ENCODE measurements at places on chromosomes 11 and 22.

DNA sequence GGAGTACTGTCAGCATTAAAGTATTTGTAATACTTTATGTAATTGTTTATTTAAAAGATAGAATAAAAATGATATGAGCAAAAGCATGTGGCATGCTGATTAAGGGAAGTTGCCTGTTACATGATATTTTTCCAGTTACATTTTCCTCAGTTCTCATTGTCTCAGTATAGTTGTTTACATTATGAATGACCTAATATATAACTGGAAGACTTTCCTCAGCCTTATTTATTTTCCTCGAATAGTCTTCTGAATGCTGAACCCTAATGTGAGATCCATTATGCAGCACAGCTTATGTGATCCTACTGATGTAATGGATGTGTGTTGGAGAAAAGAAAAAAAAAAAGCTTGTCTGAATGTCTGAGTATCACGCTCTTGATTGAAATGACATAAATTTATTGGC is 95.5 kb downstream of the LUZP2 start:
- DNase-seq: no peak

GRCh38 chr22:42376711-42377554 is 55.3 kb downstream of the NFAM1 start:
- DNase-seq: no peak

- DNase-seq: peak; percentile 18
Observed at GRCh38 chr22:43110444-43110926, at the start of gene BIK. TSS of gene BIK (plus strand) at chr22:43110750. CDS start at chr22:43124023, 13,273 bp downstream.

DNA sequence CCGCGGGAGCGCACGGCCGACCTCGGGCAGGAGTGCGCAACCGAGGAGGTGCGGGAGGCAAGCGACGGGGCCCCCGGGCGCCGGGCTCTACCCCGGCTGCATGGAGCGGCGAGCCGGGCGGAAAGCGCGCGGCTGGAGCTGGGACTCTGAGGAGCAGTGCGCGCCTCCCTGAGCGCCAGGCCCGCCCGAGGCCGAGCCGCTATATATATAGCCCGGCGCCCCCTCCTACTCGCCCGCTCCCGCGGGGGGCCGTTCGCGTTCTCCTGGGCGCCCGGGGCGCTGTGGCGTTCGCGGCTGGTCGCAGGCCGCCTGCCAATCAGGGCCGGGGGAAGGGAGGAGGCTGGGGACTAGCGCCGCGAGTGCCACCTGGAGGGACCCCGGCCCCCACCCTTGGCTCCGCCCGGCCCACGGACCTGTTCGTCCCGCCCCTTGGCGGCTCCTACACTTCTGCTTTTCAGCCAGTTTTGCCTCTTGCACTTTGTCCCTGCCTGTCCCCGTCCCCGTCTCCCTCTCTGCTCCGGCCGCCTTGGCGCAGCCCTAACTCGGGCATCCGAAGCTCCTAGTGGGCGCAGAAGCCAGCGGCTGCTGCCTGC is at the start of gene FGF4:
Gene FGF4, minus strand, starts transcription at position 179 of the 593 bp plus-strand sequence. CDS start 257 bp downstream, outside the sequence.
- no peak for DNase-seq

DNA sequence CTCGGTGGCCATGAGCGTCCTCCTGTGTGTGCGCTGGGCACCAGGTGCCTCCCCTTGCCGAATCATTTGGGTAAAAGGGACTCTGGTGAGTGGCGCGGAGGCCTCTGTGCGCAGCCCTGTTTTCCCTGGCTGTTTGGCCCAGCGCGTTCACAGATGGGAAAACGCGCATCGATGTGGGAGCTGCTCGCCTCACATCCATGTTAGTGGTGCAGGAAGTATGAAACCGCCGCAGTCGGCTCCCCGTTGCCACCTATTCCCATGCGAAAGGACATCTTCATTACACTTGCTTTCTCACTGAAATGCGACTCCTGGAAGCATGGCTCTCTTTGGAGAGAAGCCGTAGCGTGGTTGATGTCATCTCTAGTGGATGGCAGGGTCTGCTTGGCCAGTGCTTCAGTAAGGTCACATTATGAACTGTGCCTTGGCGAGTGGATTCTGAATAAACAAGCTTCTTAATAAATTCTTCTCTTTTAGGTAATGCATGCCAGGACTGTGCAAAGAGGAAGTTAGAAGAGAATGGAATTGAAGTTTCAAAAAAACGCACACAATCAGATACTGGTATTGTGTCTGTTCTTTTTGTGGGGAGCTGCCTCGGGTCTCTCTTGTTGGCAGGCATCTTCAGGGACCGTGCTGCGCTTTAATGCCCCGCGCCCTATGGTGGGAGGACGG is 26.3 kb downstream of the FAM118A start:
- no peak for DNase-seq

DNA sequence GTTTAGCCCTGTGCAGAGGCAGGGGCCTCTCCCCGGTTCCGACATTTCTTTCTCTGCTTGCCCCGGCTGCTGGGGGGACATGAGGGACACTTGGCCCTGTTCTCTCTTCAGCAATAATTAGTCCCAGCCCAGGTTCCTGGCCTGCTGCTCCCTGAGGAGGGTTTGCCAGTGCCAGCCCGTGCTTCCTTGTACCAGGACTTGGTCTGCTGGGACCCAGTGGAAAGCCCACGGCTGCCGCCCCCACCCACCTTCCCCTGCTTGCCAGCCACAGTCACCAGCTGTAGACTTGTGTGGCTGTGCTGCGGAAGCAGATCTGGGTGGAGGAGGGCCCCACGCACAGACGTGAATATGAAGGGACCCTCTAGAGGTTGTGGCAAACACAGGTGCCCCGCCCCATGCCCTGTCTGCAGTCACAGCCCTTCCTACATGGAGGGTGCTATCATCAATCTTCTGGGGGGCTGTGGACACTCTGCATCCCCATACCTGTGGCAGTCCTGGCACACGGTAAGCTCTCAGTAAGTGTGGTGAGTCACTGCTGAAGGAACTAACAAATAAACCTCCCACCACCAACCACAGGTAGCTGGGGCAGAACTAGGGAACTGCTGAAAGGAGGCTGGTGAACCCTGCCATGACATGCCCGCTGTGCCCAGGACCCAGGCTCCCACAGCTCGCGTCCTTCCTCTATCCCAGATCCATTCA is 949 bp downstream of the TP53AIP1 start:
- no peak for DNase-seq

DNA sequence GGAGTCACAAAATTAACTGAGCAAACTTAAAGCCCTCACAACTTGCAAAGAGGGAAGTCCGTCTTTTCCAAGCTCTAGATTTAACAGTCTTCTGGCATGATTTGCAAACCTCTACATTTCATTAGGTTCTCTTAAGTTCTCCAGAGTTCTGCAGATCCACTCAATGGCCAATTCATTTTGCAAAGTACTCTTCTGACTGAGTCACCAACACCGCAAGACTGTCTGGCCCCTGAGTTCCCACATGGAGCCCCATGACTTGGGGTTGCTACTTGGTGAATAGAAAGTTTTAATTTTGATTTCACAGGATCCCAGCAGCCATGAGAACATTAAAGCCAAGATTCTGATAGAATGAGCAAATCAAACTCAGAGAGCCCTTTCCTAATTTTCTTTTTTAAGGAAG is 134.5 kb downstream of the PLEKHA7 start:
- DNase-seq: no peak

GRCh38 chr11:76889411-76889975 is 28.8 kb downstream of the ACER3 start:
- DNase-seq: no peak

- DNase-seq: no peak
Observed at GRCh38 chr11:34155057-34155756, 49.8 kb downstream of the NAT10 start.

DNA sequence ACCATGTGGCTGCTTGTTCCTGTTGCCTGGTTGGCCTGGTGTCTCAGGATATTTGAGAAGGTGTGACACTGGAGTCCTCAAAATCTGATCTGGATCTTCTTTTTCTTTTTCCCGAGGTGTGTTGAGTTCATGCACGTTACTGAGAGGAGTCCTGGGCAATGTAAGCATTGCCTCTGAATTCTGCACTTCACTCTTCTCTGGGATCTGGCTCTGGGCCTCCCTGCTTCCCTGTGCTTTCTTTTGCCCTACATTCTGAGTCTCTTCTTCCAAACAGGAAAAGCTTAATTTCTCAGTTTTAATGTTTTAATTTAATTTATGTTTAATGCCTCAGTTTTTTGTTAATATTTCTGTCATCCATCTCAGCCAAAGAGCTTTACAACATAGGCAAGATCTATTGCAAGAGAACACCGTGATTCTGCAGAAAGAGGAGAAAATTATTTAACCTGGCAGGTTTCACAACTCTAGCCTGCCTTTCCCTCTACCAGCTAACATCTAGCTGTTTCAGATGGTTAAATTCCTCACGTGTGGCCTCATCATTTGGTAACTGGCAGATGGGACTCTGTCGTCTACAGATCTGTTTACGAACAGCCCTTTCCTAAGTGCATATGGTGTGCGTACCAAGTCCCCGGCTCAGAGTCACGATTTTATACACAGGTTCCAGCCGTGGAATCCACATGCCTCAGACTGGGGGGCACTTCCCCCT is 24.7 kb downstream of the LDLRAD3 start:
- DNase-seq: no peak

- no peak for DNase-seq
Observed at GRCh38 chr11:128585498-128586238, 1.7 kb downstream of the ETS1 start.

- DNase-seq: no peak
Observed at GRCh38 chr11:100105255-100105981, 581.7 kb upstream of the ARHGAP42 start.

- no peak for DNase-seq
Observed at GRCh38 chr11:36361901-36362391, 65.9 kb downstream of the PRR5L start.

GRCh38 chr22:49633010-49633324 is 194.7 kb downstream of the BRD1 start:
- no peak for DNase-seq

GRCh38 chr11:43649501-43649900 is 31.0 kb upstream of the HSD17B12 start:
- DNase-seq: no peak

- DNase-seq: no peak
Observed at GRCh38 chr11:115155320-115155719, 348.9 kb downstream of the CADM1 start.

DNA sequence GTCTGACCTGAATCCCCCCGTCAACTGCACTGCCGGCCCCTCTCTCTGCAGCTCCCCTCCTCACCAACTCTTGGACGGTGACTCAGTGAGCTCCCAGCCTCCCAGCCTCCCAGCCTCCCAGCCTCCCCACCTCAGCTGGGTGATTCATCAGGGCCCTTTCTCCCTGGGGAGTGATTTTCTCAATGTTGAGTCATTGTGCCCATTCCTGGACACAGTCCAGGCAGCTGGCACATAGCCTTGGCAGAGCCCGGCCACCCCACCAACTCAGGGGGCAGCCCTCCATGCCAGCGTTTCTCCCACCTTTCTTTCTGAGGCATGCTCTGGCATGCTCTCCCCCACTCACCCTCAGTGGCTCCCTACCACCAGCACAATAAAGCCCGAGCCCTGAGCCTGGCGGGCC is 30.7 kb downstream of the PDE2A start:
- no peak for DNase-seq

Measured in stimulated activated CD4-positive, alpha-beta T cell treated with anti-CD3 and anti-CD28 coated beads, Interleukin-1b, Interleukin-23, amount 100 ng/mL, for 48 hours (primary cell).